SJSA1 (cell line): ENCODE measurements at places on chromosomes 2 and 18. TPM values are rescaled to one million over a fixed set of nuclear protein-coding genes. Genes with fewer than 3 reads are reported as not detected.

ATL2 gene
- total RNA-seq: 121 and 152 TPM in 2 replicates

ANKRD30B gene
- total RNA-seq: not detected in 2 replicates

NT5C1B gene
- total RNA-seq: not detected in 2 replicates

DNA sequence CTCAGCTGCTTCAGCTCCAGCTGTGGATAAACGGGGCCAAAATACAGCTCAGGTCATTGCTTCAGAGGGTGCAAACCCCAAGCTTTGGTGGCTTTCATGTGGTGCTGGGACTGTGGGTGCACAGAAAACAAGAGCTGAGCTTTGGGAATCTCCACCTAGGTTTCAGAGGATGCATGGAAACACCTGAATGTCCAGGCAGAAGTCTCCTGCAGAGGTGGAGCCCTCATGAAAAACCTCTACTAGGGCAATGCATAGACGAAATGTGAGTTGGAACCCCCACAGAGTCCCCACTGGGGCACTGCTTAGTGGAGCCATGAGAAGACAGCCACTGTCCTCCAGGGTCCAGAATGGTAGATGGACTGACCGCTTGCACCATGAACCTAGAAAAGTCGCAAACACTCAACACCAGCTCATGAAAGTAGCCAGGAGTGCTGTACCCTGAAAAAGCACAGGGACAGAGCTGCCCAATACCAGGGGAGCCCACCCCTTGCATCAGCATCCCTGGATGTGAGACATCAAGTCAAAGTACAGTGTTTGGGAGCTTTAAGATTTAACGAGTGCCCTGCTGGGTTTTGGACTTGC is 147.9 kb upstream of the SOX11 start:
- no peak for DNase-seq

GRCh38 chr2:146544701-146545100 is 1300.1 kb upstream of the ACVR2A start:
- no peak for DNase-seq
